Foreskin fibroblast (primary cell): ENCODE measurements at places on chromosomes 16 and 17.

GRCh38 chr17:55441544-55441943, 19.9 kb upstream of the MMD start:
- DNase-seq = no peak

DNA sequence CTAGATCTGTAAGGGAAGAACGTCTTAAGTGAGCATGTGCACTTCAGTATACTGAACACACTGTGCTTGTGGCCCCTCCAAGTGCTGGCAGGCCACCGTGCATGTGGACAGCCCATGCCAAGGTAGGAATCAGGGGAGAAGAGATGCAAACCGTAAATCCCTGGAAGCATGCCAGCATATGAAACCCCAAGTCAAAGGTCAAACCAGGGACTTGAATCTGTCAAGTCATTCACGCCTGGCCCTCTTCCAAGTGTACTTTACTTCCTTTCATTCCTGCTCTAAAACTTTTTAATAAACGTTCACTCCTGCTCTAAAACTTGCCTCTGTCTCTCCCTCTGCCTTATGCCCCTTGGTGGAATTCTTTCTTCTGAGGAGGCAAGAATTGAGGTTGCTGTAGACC, 2.8 kb upstream of the ATXN2L start:
- DNase-seq = no peak

- DNase-seq = peak; percentile 84
Measured at GRCh38 chr17:27247071-27247957, 46.6 kb upstream of the WSB1 start.

GRCh38 chr17:14019186-14019956, 49.9 kb upstream of the COX10 start:
- DNase-seq = peak; percentile 60

GRCh38 chr16:58196898-58197313, 1.0 kb downstream of the CSNK2A2 start:
- no peak for DNase-seq

GRCh38 chr16:27764869-27765675, 215.1 kb downstream of the KATNIP start:
- DNase-seq = no peak

DNA sequence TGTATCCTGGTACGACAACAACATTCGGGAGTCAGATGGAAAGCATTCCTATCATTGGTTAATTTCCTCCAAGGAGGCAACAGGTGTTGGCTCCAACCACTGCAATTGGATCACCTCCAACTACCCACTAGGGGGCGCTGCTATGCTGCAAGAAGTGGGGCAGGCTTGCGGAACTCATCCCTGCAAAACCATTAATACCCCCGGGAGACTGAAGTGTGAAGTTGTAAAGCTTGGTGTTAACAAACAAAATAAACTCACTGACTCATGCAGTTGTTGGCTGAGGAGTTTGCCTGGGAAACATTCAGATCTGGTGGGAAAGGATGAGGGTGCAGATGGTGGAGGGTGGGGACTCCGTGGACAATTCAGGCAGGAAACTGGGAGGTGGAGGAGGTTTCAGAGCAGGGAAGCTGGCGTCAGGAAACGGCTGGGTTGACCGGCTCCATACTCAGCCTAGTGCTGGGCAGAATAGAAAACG, 84.9 kb downstream of the HS3ST2 start:
- DNase-seq = peak; percentile 76

- DNase-seq = no peak
Measured at GRCh38 chr16:7755347-7755882, 422.8 kb downstream of the RBFOX1 start.

GRCh38 chr16:85789773-85790172, 9.6 kb downstream of the EMC8 start:
- no peak for DNase-seq

DNA sequence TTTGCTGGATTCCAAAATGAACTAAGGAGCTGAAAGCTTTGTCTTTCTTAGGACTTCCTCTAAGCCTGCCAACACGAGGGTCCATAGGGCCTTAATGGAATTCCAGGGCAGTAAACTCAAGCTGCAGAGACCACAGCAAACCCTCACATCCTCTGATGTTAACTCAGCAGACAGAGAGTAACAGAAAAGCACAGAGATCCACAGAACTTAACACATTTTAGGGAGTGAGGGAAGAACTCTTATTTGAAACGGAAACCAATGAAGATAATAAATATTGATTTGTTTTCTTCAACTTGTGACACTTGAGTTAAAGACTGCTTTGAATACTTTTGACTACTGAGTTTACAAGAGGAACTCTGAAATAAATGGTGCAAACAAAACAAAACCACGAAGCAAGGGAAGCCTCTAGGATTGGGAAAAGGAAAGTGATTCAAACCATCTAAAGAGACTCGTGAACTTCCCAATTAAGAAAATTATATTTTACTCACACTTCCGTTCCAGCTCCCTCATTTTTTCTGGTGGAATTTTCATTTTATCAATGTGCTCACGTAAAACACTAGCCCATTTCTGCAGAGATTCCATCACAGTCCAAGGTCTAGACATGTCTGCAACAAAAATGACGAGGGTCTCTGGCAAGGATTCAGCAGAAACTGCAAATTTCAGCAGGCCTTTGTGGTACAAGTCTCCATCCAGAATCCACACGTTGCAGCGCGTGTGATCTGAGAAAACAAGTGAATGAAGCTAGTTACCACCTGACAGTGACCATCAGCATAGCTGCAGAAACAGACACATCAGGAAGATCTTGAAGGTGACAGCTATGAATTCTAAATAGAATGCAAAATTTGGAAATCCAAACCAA, 9.2 kb downstream of the DYNC1LI2 start:
- DNase-seq = peak; percentile 11

DNA sequence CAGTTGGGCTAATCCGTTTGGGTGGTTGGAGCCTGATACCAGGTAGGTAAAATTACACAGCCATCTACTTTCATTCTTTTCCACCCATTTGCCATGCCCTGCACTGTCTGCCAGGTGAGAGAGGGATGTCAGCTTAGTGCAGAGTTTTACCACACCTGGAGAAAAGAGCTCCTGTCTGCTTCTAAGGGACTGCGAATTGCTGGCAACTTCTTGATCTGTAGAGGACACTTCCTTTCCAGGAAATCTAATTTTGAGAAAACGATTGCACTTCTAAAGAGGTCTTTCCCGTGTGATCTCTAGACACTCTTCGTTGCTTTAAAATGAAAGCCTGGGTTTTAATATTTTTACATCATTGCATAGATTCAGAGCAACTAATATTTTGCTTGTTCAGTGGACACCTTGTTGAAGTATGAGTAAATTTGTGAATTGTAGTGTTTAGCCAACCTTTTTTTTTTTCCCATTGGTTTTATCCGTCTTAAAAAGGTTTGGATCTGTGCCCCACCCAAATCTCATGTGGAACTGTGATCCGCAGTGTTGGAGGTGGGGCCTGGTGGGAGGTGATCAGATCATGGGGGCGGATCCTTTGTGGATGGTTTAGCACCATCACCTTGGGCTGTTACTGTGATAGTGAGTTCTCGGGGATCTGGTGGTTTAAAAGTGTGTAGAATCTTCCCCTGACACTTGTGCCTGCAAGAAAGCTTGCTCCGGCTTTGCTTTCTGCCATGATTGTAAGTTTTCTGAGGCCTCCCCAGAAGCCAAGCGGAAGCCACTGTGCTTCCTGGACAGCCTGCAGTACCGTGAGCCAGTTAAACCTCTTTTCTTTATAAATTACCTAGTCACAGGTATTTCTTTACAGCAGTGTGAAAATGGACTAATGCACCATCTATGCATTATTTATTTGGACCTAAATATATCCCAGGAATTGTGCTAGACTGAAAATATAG, 104.6 kb downstream of the PRKCA start:
- no peak for DNase-seq

DNA sequence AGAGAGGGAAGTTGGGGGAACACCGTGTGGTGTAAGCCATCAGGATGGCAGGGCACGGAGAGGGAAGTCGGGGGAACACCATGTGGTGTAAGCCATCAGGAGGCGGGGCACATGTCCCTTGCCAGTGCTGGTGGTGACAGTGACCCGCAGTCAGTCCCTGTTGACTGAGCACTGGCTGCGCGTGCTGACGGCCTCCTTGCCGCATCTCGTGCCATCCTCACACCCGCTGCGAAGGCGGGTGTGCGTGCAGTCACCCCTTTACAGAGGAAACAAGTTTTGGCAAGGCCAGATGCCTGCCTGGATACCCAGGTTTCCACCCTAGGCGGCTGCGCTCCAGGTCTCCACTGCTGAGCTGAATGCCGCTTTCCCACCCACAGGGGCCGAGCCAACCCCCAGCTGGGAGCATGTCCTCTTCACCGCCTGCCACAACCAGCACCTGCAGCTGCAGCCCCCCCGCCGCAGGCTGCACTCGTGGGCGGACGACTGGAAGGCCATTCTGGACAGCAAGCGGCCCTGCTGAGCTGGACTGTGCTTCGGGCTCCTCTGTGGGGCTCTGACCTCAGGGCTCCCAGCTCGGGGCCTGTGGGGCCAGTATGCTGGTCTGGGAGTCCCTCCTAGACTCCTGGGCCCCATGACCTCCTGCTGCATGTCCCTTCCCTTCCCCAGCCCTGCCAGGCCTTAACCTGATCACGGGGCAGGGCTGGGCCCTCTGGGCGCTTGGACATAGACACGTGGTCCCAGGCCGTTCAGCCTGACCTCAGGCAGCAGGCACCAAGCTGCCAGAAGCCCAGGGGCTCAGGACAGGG, 43.5 kb downstream of the NT5M start:
- no peak for DNase-seq

GRCh38 chr17:81651692-81652091, 4.7 kb downstream of the PDE6G start:
- DNase-seq = peak; percentile 96

DNA sequence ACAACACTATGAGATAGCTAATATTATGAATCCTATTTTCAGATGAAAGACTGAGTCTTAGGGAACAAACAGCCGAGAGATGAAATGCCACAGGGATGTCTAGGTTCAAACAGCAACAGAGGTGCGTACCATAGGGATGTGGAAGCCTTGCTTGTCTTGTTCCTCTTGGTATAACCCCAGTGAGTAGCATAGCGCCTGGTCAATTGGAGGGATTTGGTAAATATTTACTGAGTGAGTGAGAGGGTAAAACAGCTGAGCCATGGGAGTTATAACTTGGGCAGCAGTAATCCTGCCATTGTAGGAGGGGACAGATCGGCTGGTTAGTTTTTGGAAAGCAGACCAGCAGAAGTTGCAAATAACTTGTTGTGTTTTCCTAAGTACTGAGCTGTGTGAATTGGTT, 80.2 kb downstream of the WWOX start:
- no peak for DNase-seq

GRCh38 chr17:19249681-19250080, 12.5 kb downstream of the EPN2 start:
- no peak for DNase-seq

GRCh38 chr16:12474806-12475410, 328.8 kb downstream of the CPPED1 start:
- no peak for DNase-seq

- DNase-seq = no peak
Measured at GRCh38 chr17:38942696-38943334, 17.4 kb downstream of the LASP1NB start.

DNA sequence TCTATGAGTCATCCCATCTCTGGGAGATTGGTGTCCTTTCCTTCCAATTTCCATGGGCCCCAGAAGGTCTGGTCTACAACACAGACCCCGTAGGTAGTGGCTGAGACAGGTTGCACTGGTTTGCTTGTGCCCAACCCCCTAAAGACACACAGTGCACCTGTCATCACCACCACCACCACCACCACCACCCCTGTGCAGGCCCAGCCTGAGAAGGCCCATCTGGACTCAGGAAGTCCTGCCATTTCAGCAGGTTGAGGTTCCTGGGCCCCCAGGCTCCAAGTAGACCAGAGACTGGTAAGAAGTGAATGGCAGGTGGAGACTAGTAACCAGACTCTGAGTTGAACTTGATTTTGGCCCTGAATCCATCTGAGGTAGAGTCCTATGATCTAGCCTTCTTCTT, 25.9 kb upstream of the PHB1 start:
- DNase-seq = no peak

- DNase-seq = no peak
Measured at GRCh38 chr17:50190293-50190602, 11.2 kb downstream of the COL1A1 start.

- no peak for DNase-seq
Measured at GRCh38 chr17:14454746-14455145, 153.9 kb downstream of the HS3ST3B1 start.

- DNase-seq = no peak
Measured at GRCh38 chr16:70730031-70730430, 44.2 kb upstream of the MTSS2 start.

GRCh38 chr16:28531777-28532744, 6.7 kb downstream of the NUPR1 start:
- DNase-seq = no peak

GRCh38 chr17:77410470-77410869, 269.7 kb downstream of the SEC14L1 start:
- DNase-seq = no peak

GRCh38 chr16:9499941-9500593, 408.6 kb downstream of the HAPSTR1 start:
- DNase-seq = no peak

DNA sequence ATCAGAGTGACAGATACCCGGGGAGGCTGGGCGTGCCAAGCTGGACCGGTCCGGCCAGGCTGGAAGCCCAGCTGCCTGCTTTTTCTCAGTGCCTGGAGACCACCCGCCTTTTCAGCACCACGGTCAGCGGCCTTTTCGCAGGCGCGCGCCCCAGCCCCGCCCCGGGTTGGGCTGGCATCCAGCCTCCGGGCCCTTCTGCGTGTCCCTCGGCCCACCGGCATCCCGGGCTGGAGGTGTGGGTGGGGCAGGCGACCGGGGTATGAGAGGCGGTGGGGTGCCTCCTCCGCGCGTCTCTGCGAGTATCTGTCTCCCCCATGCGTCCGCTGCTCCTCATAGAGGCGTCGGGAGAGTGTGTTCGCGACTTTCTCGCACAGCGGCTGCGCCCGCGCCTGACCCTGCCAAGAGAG, 102.5 kb downstream of the MRM1 start:
- DNase-seq = peak; percentile 39

GRCh38 chr16:57084257-57084770, 8.1 kb upstream of the CPNE2 start:
- DNase-seq = peak; percentile 46

DNA sequence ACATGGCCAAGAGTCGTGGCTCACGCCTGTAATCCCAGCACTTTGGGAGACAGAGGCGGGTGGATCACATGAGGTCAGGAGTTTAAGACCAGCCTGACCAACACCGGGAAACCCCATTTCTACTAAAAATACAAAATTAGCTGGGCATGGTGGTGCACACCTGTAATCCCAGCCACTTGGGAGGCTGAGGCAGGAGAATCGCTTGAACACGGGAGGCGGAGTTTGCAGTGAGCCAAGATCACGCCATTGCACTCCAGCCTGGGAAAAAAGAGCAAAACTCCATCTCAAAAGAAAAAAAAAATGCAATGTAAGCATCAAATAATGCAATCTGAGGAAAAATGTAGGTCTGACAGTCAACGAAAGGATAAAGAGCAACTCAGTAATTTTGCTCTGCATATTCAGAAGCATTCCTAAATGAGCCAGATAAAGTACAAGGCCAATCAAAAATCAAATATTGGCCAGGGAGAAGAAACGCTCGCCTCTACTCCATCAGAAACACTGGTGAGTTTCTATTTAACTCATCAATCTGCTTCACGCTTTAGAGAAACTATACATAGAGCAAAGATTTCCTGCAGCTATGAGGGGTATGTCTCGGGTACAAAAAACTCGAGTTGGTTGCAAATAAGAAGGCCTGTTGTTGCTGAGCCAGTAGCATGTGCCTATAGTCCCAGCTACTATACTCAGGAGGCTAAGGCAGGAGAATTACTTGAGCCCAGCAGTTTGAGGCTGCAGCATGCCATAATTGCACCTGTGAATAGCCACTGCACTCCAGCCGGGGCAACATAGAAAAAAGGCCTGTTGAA, 3.7 kb downstream of the TXNDC11 start:
- DNase-seq = no peak
